ENCODE measurements at places on chromosomes 5 and 9.

DNA sequence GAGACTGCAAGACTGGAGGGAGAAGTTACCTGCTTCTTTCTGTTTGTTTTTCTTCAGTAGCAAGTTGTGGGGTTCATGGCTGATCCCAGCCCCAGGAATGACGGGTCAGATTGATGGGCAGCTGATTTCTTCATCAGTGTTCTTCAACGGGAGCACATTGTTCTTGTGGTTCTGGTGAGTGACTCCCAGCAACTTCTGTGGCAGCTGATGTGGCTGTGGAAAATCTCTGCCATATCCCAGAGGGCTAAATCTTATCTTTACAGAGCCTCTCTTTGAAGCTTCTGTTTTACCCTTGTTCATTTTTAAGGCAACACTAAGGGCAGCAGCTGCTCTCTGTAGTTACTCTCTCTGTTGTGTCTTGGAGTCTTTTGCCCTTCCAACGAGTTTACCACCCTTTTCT lies 710.3 kb downstream of the PRELID2 start:
- DNase-seq: no peak

- no peak for DNase-seq
Measured at GRCh38 chr5:60504342-60504741, 195.6 kb downstream of the DEPDC1B start.

GRCh38 chr5:91312698-91313097 lies 70.4 kb downstream of the ARRDC3 start:
- no peak for DNase-seq

- no peak for DNase-seq
Measured at GRCh38 chr5:54186912-54187445, 123.4 kb downstream of the ARL15 start.

DNA sequence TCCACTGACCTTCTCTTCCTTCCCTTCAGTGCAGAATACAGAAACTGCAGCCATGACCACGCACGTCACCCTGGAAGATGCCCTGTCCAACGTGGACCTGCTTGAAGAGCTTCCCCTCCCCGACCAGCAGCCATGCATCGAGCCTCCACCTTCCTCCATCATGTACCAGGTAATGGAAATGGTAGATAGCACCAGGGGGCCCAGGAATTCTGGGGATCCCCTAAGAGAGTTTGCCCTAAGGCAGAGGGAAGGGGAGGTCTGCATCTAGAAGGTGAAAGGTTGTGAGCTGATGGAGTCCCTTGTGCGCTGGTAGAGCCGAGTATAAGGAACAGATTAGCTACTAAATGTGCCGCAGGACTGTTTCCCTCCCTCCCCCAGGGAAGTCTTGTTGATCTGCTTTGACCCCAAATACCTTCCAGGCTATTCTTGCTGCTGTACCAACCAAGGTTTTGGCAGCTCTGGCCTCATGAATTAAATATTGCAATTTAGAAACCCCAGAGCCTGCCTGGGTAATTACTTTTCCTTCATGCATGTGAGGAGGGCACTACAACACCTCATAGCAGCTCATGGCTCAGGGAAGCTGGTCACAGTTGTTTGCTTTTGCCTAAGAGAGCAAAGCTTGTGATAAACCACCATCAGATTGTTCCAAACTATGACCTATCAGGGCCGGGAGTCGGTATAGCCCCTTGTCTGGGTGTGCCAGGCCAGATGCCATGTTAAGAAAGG lies 19.6 kb downstream of the CYFIP2 start:
- DNase-seq: no peak

DNA sequence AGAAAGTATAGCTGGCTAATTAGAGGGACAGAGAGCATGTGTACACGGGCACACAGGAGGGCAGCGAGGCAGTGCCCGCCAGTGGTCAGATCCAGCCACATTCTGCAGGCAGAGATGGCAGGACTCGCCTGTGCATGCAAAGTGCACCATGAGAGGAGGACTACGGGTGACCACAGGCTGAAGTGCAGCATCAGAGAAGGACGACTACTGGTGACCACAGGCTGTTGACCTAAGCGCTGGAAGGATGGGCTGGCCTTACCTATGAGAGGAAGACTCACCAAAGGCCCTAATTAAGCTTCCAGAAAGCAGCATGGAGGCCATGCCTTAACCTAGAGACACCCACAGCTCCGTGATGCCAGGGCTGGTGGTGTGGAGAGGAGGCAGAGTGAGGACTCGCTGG lies 54.2 kb upstream of the SLC25A51 start:
- DNase-seq: no peak

GRCh38 chr9:29211580-29212396 lies 1638.5 kb upstream of the C9orf72 start:
- DNase-seq: peak; percentile 16

DNA sequence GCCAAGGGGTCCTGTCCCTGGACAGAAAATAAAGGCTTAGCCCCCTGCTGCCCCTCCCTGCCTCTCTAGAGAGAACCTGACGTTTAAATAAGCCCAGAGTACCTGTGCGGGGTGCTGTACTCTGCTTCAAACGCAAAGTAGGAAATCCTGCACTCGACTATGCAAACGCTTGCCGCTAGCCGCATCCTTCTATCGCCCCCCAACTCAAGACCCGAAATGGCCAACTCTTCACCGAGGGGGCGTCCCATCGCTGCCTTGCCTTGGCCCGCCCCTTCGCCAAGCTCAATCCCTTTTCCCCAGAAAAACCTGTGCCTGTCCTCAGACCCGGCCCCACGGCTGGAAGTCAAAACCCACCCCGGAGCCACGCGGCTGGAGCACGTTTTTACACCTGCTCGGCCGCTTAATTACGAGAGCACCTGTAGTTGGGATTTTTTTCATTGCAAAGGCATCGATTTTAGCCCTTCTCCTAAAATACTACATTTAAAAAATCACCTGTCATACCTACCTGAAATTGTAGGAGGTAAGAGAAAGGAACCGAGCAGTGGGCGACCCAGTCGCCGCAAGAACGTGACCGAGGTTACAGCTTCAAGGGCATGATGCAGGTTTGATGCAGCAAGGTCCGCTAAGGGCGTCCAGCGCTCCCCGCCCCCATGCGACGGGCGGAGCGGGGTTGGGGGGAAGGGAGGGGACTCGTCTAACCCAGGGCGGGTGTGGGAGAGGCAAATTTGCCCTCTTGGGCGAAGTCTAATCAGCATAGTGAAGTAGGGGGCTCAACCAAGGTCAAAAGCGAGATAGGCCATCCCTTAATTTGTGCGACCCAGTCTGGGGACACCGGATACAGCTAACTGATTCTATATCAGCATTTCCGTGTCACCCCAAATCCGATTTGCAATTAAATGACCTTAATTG lies 3.5 kb downstream of the ELAVL2 start:
- DNase-seq: no peak

- no peak for DNase-seq
Measured at GRCh38 chr5:19977099-19977498, 10.9 kb downstream of the CDH18 start.

- DNase-seq: no peak
Measured at GRCh38 chr5:89300426-89300970, 417.5 kb upstream of the MEF2C start.

- DNase-seq: no peak
Measured at GRCh38 chr5:98942847-98943246, 14.0 kb upstream of the CHD1 start.

DNA sequence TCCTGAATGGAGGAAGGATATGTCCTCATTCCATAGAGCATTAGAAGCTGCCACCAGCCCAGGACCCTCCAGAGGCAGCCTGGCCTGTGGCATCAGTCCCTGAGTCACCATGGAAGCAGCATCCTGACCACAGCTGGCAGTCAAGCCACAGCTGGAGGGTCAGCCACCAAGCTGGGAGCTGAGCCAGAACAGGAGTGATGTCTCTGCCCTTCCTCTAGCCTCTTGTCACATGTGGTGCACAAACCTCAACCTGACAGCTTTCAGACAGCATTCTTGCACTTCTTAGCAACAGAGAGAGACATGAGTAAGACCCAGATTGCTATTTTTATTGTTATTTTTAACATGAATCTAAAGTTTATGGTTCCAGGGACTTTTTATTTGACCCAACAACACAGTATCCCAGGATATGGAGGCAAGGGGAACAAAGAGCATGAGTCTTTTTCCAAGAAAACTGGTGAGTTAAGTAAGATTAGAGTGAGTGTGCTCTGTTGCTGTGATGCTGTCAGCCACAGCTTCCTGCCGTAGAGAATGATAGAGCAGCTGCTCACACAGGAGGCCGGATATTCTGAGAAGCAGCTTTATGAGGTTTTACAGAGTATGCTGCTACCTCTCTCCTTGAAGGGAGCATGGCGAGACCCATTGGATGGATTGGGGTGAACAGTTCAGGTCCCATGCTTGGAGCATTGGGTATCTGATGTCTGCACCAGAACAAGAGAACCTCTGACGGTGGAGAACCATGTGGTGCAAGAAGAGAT lies 13.0 kb upstream of the CYFIP2 start:
- DNase-seq: peak; percentile 77

GRCh38 chr5:62208218-62208852 lies 97.7 kb upstream of the KIF2A start:
- no peak for DNase-seq

DNA sequence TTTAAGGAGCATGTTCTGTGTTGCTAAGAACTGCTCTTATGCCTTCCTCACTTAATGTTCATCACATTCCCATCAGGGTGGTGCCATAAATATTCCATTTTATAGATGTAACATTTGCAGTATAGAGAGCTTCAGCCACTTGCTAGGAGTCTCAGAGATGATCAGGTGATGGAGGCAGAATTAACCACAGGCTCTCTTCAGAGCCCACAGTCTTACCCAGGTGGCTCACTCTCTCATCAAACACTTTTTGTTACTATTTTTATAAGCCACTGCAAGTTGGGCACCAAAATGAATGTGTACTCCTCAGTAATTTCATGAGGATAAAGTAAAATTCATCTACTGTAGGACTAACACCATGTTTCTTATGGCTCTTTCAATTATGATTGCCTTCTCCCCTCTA lies 491.5 kb upstream of the DAP start:
- no peak for DNase-seq

- no peak for DNase-seq
Measured at GRCh38 chr5:112886975-112887374, 25.9 kb downstream of the SRP19 start.

DNA sequence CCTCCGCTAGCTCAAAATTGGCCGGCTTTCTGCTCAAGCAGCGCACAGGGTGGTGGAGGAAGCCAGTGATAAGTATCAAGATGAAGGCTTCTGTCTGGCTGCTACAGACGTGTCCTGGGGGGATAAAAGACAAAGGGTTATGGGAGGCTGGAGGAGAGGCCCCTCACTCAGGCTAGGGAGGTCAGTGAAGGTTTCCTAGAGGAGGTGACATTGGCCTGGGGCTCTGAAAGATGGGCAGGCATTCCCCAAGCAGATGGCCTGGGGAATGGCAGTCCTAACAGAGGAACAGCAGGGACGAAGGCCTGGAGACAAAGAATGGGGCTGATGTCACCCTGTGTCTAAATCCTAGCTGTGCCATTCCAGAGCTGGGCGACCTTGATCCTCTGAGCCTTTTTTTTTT lies 32.3 kb downstream of the OLFML2A start:
- no peak for DNase-seq

GRCh38 chr5:124631874-124632550 lies 114.4 kb downstream of the ZNF608 start:
- no peak for DNase-seq

- no peak for DNase-seq
Measured at GRCh38 chr5:160938532-160938931, 86.5 kb upstream of the ATP10B start.

GRCh38 chr5:50663636-50664035 lies 2.8 kb upstream of the PARP8 start:
- no peak for DNase-seq
